ENCODE measurements at places on chromosomes 3 and 15. TPM values are rescaled to one million over a fixed set of nuclear protein-coding genes. Genes with fewer than 3 reads are reported as not detected.

Gene NRG4
- not detected for polyA plus RNA-seq

Gene MAP6D1
- not detected for polyA plus RNA-seq

Gene GRK7
- 0.09 TPM for polyA plus RNA-seq

Gene LRCH3
- polyA plus RNA-seq = 26.3 TPM

Gene TTBK2
- polyA plus RNA-seq = 5.9 TPM

Gene SETD2
- 7.4 TPM for polyA plus RNA-seq

Gene EPHB1
- polyA plus RNA-seq = 0.48 TPM

Gene PP2D1
- 0.19 TPM for polyA plus RNA-seq

Gene ANP32A
- 85.2 TPM for polyA plus RNA-seq

Gene RNF123
- polyA plus RNA-seq = 11.8 TPM

Gene PHC3
- 37.2 TPM for polyA plus RNA-seq

Gene CX3CR1
- 1,281 TPM for polyA plus RNA-seq

Gene MOBP
- polyA plus RNA-seq = not detected

Gene SLC9C1
- not detected for polyA plus RNA-seq

Gene GMPPB
- polyA plus RNA-seq = 35.2 TPM

Gene SLC2A2
- not detected for polyA plus RNA-seq

Gene C3orf49
- polyA plus RNA-seq = not detected

Gene UTS2B
- polyA plus RNA-seq = not detected

Gene NDN
- 2.4 TPM for polyA plus RNA-seq

Gene PCOLCE2
- polyA plus RNA-seq = not detected

Gene MCF2L2
- 0.06 TPM for polyA plus RNA-seq

Gene TMEM43
- 78.3 TPM for polyA plus RNA-seq

Gene ANKRD34C
- not detected for polyA plus RNA-seq

Gene FBXW12
- polyA plus RNA-seq = not detected

Gene IQCH
- polyA plus RNA-seq = 0.27 TPM

Gene MESD
- polyA plus RNA-seq = 22.3 TPM

Gene LSAMP
- polyA plus RNA-seq = not detected

Gene TOPBP1
- 16.3 TPM for polyA plus RNA-seq

Gene GP9
- polyA plus RNA-seq = 1.2 TPM

Gene SGO1
- 0.67 TPM for polyA plus RNA-seq

Gene BCL2A1
- 12.2 TPM for polyA plus RNA-seq

Gene ACTRT3
- 0.42 TPM for polyA plus RNA-seq

Gene C2CD4A
- not detected for polyA plus RNA-seq

Gene TERC
- not detected for polyA plus RNA-seq

Gene MST1
- 1.3 TPM for polyA plus RNA-seq

Gene RTP1
- not detected for polyA plus RNA-seq

Gene AMT
- polyA plus RNA-seq = 8.2 TPM

Gene SLC41A3
- polyA plus RNA-seq = 24.1 TPM

Gene CDCP1
- 3.3 TPM for polyA plus RNA-seq

Gene EBLN2
- 0.16 TPM for polyA plus RNA-seq

Gene SEC22A
- polyA plus RNA-seq = 9.6 TPM

Gene TGM5
- 0.21 TPM for polyA plus RNA-seq

Gene IQCF5
- polyA plus RNA-seq = not detected

Gene DNAH12
- not detected for polyA plus RNA-seq

Gene RNU5B-1
- not detected for polyA plus RNA-seq

Gene CEP19
- polyA plus RNA-seq = 2.3 TPM

Gene ROBO2
- not detected for polyA plus RNA-seq

Gene FANCD2OS
- polyA plus RNA-seq = not detected

Gene DAZL
- not detected for polyA plus RNA-seq

Measured in immature natural killer cell (primary cell).